ENCODE measurements at places on chromosomes 4 and X. TPM values are rescaled to one million over a fixed set of nuclear protein-coding genes. Genes with fewer than 3 reads are reported as not detected.

GRCh38 chrX:112067601-112068000 lies 15.0 kb downstream of the TRPC5 start:
- no peak overlapping the region for H3K27ac ChIP-seq
- H3K4me1 ChIP-seq = no peaks in the 10 kb centered on the region
- no peak overlapping the region for H3K4me3 ChIP-seq
- no peaks in the 10 kb centered on the region for H3K27me3 ChIP-seq

Gene TIGD4
- total RNA-seq = 0.12 TPM

- no peaks in the 10 kb centered on the region for H3K27me3 ChIP-seq
- peak overlapping the region; percentile 97 for H3K27ac ChIP-seq
- peaks cover 16% of the 10 kb centered on the region for H3K36me3 ChIP-seq
Observed at GRCh38 chr4:39045827-39046221, 13.6 kb upstream of the TMEM156 start.

- peaks cover 30% of the 10 kb centered on the region for H3K36me3 ChIP-seq
- peaks cover 59% of the 10 kb centered on the region for H3K4me1 ChIP-seq
- no peak for DNase-seq
- no peaks in the 10 kb centered on the region for H3K27me3 ChIP-seq
- peak overlapping the region; percentile 75 for H3K27ac ChIP-seq
Observed at GRCh38 chrX:136762820-136763452, 17.8 kb downstream of the ARHGEF6 start.

DNA sequence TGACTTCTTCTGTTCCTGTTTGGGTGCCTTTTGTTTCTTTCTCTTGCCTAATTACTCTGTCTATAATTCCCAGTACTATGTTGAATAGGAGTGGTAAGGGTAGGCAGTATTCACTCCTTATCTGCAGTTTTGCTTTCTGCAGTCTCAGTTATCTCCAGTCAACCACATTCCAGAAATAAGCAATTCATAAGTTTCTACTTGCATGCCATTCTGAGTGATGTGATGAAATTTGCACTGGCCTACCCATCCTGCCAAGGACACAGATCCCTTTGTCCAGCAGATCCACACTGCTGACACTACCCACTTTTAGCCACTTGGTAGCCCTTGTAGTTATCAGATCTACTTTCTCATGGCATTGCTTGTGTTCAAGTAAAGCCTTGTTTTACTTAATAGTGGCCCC lies 971.6 kb upstream of the INTU start:
- no peaks in the 10 kb centered on the region for H3K4me1 ChIP-seq
- no peaks in the 10 kb centered on the region for H3K36me3 ChIP-seq
- H3K27ac ChIP-seq = no peak overlapping the region
- H3K27me3 ChIP-seq = no peaks in the 10 kb centered on the region
- no peak for DNase-seq

GRCh38 chrX:12984603-12985319 lies 9.9 kb downstream of the TMSB4X start:
- peaks cover 75% of the 10 kb centered on the region for H3K4me1 ChIP-seq
- H3K36me3 ChIP-seq = peaks cover 12% of the 10 kb centered on the region
- peak overlapping the region; percentile 43 for H3K4me3 ChIP-seq
- peak; percentile 72 for DNase-seq
- no peaks in the 10 kb centered on the region for H3K27me3 ChIP-seq

Gene TRPC5OS
- not detected for total RNA-seq

- DNase-seq = peak; percentile 63
- H3K4me1 ChIP-seq = peaks cover 51% of the 10 kb centered on the region
- peak overlapping the region; percentile 86 for H3K27ac ChIP-seq
- H3K36me3 ChIP-seq = peaks cover 8% of the 10 kb centered on the region
- H3K27me3 ChIP-seq = peaks cover 2% of the 10 kb centered on the region
Observed at GRCh38 chrX:149504226-149504914, 736 bp downstream of the IDS start.

- no peak overlapping the region for H3K4me3 ChIP-seq
- no peak overlapping the region for H3K27ac ChIP-seq
- no peaks in the 10 kb centered on the region for H3K36me3 ChIP-seq
- H3K27me3 ChIP-seq = no peaks in the 10 kb centered on the region
Observed at GRCh38 chr4:11821772-11822430, 393.2 kb upstream of the HS3ST1 start.

GRCh38 chr4:54228546-54228945 lies 547 bp upstream of the PDGFRA start:
- H3K27ac ChIP-seq = no peak overlapping the region
- H3K4me1 ChIP-seq = peaks cover 32% of the 10 kb centered on the region
- DNase-seq = no peak
- no peak overlapping the region for H3K4me3 ChIP-seq

Data from activated CD4-positive, alpha-beta T cell treated with anti-CD3 and anti-CD28 coated beads, Interleukin-2, amount 10 ng/mL, durations not matched to agents 7 days and 5 days (primary cell).